Stimulated activated CD4-positive, alpha-beta T cell treated with anti-CD3 and anti-CD28 coated beads, Interleukin-15, amount 100 ng/mL, for 1 hour (primary cell): ENCODE measurements at places on chromosomes 7 and 10.

GRCh38 chr10:11451640-11452260 lies 159.7 kb downstream of the USP6NL start:
- no peak for DNase-seq

- no peak for DNase-seq
Measured at GRCh38 chr7:123579416-123579815, 21.8 kb upstream of the NDUFA5 start.

DNA sequence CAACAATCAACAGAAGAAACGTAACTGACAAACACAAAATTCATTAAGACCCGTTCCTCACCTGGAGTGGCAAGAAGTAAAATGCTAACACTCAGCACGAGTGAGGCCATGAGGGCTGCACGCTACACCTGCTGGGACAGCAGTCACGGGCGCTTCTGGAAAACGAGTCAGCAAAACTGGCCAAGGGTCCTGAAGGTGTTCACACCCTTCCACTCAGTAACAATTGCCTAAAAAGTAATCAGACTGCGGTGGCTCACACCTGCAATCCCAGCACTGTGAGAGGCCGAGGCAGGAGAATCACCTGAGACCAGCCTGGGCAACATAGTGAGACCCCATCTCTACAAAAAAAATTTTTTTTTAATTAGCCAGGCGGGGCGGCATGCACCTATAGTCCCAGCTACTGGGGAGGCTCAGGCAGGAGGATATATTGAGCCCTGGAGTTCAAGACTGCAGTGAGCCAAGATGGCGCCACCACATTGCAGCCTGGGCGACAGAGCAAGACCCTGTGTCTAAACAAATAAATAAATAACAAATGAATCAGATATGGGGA lies 199.1 kb downstream of the MAD1L1 start:
- no peak for DNase-seq

DNA sequence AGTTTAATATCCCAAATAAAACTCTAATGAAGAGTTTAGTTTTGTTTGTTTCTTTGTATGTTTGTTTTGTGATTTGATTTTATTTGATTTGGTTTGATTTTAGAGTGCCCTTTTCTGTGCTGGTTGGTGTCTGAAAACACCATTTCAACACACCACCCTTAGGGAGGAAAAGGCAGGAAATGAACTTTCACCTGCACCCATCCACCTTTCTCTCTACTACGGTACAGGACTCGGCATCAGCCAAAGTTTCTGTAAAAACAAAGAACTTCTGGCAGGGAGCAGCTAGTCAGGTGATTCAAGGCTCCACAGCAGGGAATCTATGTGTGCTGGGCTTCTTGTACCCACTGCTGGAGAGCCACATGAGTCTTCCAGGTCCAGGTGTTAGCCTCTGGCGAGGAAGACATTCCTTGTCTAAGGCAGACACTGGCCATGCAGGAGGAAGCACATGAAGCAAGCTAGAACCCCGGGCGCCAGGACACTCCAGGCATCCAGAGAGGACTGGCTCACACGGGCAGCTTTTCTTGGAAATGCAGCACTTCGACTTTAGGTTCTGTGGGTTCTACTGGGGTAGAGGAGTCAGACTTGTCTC lies 22.1 kb upstream of the STK17A start:
- DNase-seq = no peak

- DNase-seq = no peak
Measured at GRCh38 chr10:80322711-80323110, 33.3 kb upstream of the MAT1A start.

GRCh38 chr10:11687357-11687771 lies 54.8 kb upstream of the ECHDC3 start:
- DNase-seq = no peak

DNA sequence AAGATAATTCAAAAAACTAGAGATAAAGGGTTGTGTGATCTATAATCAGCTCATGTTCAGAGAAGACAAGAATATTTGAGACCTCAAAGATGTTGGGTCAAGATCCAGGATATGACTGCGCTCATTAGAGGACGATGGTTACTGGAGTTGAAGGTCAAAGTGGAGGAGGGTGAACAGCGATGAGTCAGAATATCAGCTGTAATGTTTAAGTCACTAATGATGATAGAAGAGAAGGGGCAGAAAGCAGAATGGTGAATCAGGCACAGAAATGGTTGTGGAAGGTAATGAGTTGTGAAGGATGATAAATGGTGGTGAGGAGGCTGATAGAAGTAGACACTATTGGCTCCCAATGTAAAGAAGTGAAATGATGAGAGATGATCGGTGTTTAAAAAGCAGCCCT lies 540.3 kb downstream of the INHBA start:
- no peak for DNase-seq

DNA sequence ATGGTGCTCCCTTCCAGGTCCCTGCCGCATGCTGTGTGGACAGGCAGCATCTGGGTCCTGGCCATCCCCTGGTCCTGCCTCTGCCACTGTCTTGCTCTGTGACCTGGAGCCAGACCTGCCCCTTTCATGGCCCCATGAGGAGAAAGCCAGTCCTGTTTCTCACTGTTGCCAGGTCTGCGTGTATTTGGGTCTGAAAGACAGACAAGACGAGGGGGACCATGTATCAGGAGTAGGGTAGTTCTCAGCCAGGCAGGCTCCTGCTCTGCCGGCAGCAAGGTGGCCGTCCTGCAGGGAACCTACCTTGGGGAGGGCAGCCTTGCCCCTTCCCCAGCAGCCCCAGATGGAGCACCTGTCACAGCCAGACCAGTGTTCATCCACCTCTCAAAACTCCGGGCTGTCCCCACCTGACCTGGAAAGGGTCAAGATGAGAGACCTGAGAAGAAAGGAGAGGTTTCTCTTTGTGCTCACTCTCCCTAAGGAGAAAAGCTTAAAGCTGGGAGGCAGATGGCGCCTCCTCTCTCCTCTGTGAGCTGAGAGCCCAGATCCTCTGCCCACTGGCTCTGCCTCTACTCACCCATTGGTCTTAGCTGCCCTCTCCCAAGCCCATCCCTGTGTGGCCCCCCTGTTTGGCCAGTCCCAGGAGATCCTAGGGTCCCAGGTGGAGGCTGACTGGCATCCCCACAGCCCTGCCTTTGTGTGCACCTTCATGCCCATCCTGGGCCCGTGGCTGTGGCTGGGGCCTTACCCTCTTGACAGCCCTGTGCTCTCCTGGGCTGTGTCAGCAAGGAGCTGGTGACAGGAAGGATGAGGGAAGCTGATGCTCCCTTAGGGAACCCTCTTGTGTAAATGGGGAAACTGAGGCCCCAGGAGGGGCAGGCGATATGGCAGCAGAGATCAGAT lies 116.1 kb upstream of the PCBD1 start:
- DNase-seq = no peak

GRCh38 chr7:30347226-30348082 lies 63.1 kb downstream of the ZNRF2 start:
- DNase-seq = no peak

DNA sequence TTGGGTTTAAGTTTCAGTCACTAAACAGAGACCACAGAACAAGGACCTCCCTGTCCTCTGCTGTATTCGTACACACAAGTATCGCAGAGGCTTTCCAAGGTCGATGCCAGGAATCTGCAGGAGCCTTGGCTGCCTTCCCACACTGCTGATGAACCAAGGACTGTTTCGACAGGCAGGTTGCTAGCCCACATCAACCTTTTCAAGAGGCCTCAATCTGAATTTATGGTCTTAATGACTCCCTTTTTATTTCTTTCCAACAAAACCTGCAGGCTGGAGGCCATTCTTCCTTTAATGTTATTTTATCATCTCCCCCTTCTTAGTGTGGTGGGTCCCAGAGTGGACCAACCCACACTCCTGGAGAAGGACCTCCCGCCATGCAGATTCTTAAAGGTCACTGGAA lies 45.6 kb downstream of the JCAD start:
- no peak for DNase-seq

GRCh38 chr7:47233996-47234395 lies 347.9 kb downstream of the TNS3 start:
- no peak for DNase-seq

GRCh38 chr10:73810735-73811465 lies 498 bp downstream of the NDST2 start:
- peak; percentile 41 for DNase-seq

- no peak for DNase-seq
Measured at GRCh38 chr10:29929006-29929405, 130.4 kb downstream of the JCAD start.

DNA sequence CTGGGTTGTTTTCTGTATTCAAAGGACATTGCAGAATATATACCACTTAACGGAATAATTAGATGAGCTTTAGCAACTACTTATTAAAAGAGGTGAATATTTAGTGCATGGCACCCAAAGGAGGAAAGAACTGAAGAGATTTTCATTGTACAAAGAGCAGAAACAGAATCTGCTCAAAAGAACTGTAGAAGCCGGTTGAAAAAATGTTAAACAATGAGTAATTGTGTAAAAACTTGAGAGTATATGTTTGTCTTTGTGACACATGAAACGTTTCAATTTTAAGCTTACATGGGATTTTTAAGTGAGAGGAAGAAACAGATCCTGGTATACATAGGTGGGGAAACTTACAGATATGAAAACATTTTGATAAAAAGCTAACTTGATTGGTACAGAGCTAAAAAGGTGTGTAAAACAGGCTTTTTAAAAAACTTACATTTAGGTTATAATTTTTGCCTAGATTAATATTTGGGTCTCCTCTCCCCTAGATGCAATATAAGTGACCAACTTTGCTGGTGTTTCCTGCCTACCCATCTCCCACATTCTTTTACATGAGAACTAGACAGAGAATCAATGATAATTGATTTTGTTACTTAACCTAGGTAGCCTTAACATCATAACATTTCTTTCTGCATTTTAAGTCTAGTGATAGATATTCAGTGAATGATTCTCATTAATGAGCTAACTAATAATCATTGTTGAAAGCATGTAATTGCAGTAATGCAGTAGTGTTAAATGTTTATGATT lies 6.8 kb downstream of the ARL5B start:
- DNase-seq = no peak

DNA sequence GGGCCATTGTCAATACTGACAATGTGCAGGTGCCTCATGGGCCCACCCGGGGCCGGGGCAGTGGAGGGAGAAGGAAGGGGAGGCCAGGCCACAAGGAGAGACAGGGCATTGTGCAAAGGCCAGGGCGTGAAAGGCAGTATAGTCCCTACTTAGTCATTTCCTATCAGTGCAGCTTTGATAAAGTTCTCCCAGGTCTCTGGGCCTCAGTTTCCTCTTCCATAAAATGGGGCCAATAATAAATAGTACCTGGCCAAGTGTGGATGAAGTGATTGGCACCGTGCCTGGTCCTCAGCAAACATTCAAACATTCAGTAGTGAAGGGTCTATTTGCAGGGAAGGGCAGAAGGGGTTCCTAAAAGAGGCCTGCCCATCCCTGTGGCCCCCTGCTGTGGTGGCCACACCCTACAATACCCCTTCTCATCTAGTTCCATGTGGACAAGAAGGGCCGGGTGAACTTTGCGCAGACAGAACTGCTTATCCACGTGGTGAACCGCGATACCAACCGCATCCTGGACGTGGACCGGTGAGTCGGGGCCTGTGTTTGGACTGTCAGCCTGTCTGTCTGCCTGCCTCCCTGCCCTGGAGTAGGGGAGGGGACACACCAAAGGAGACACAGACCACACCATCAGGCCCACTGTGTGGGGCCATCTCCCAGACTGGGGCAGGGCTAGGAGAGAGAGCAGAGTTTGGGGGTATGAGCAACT lies 36.9 kb upstream of the VSIR start:
- no peak for DNase-seq

- DNase-seq = no peak
Measured at GRCh38 chr10:14855453-14855852, 17.3 kb downstream of the HSPA14 start.
